ENCODE measurements at places on chromosomes 4 and X.

DNA sequence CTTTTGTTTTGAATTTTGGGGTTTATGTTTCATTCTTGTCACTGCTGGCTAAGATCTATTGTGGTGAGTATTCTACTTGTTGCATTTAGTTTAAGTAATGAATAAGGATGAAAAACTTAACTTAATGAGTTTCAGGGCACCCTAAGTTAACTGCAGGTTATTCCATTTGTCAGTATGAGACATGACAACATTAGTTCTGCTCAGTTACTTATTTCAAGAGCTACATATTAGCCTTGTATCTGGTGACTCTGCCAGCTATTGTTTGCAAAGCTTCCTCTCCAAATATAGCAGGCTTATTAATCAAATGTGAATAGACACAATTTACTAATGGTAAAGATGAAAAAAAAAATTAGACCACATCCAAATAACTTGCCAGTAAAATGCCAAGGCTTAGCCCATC, 567.1 kb downstream of the IL15 start:
- DNase-seq: no peak

GRCh38 chr4:24999392-25000089, 31.2 kb downstream of the LGI2 start:
- no peak for DNase-seq

DNA sequence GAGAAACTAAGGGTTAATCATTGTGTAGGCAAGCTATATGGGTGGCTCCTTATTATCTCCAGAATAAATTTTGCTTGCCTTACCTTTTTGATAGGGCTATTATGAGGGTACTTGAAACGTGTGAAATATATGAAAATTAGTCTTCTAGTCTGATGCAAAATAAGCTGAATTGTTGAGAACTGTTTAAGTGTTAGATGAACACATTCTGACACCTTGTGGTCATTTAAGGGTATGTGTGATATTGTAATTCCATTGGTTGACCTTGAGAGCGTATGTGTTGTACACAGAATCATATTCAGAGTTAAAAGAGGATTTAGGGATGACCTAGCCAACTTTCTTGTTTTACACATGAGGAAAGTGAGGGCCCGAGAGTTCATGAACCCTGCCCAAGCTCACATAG, 44.6 kb upstream of the LINC00632 start:
- DNase-seq: no peak

DNA sequence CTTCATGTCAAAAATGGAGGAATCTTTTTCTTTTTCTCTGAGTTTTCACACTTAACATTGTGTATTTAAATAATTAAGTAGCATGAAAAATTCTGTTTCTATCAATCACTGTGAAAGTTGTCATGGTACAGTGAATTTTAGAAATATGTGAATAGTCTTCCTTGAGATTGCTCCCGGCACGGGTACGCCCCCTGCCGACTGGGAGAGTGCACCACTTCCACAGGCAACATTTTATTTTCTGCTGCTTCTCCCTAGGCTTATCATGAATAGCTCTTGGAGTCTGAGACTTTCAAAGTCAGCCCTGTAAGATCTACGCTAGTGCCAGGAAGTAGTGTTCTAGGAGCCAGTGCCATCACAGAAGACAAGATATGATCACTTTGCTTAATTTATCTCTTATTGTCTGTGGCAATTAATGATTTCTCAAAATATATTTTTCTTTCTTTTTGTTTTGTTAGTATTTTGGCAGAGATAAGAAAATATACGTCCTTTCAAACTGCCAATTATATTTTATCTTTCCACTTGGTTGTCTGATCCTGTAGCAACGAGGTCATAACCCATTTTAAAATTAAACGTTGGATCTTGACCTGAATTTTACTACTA, 763.8 kb upstream of the AADAT start:
- peak; percentile 19 for DNase-seq

DNA sequence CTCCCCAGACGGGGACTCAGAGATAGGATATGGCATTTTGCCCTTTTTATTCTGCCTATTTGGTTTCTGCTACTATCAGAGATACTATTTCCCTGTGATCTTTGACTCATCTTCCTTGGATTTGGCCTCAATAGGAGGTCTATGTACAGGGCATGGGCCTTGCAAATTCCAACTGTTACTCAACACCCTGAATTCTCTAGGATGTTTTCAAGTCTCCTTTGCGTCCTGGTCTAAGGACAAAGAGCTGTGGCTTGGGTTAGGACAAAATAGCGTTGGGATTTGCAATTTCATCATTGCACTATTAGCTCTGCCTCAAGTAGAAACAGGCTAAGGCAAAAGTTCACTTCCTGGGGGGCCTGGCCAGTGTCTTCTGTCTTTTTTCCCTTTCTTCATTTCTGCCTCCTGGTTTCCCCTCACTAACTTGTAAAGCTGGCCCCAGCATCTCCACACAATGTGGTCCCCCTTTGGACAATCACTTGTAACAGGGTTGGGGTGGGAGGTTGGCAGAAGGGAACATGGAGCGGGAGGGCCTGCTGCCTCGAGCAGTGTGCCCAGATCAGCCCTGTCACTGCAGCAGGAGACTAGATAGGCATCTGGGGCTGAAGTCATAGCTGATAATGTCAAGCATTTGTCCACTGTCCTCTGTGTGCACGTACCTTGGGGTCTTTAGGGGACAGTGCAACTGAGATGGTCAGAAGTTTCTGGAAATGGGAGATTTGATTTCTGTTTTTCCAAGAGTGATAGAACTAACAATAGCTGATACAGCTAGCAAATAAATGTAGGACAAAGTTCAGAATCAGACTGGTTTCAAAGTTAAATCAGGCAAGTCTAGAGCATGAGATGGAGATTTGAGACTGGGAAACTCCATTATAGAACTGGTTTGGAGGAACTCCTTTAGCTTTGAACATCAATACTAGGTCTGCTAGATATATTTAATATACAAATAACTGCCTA, 25.8 kb upstream of the STBD1 start:
- no peak for DNase-seq

- DNase-seq: no peak
Observed at GRCh38 chr4:91592125-91592524, 711.6 kb upstream of the GRID2 start.

DNA sequence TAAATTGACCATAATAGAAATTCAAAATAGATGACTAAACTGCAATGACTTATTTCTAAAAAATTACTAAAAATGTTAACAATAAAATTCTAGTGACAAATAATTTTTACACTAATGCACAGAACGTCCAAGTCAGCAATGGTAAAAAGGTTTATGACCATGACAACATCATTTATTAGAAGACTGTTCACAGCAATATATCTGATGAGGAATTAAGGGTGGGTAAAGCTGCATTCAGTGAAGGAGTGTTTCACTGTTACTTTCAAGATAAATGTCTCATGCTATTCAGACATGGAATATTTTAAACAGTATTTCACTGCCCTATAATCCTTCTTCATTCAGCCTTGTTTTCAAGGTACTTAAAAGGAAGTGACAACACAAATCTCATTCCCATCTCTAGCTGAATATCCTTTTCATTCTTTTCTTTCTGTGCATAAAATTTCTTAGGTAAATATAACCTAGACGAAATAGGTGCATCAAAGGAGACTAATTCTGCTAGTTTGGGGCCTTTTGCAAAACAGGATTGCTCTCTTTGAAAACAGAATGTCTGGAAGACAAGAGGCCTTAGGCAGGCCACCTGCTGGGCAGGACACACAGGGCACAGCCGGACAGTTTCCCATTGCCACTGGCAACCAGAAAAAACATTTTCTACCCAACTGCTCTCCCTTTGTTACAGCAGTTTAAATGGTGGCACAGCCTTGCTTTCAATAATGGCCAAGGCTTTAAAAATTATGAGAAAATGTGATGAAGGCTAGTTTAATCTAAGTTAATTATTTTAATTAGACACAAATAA, 600.3 kb downstream of the SPRY1 start:
- DNase-seq: no peak

DNA sequence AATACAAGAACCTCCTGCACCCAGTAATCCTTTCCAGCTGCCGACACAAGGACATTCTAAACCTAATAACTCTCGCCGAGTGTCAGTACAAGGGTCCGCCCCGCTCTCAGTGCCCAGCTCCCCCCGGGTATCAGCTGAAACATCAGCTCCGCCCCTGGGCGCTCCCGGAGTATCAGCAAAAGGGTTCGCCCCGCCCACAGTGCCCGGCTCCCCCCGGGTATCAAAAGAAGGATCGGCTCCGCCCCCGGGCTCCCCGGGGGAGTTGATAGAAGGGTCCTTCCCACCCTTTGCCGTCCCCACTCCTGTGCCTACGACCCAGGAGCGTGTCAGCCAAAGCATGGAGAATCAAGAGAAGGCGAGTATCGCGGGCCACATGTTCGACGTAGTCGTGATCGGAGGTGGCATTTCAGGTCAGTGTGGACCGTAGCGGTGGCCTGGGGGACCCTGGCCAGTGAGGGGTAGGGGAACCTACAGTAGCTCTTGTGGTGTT, at the start of gene MAOA:
Gene MAOA (plus strand): TSS at position 295 of the 490 bp plus-strand sequence. CDS start 43 bp downstream, at position 338.
- DNase-seq: peak; percentile 30

- DNase-seq: no peak
Observed at GRCh38 chrX:109684136-109684535, 48.9 kb downstream of the ACSL4 start.

GRCh38 chr4:158006990-158007389, 165.8 kb downstream of the GASK1B start:
- no peak for DNase-seq

- DNase-seq: no peak
Observed at GRCh38 chr4:24527371-24527770, 57.0 kb downstream of the DHX15 start.

- no peak for DNase-seq
Observed at GRCh38 chr4:94798808-94799207, 41.1 kb downstream of the BMPR1B start.

DNA sequence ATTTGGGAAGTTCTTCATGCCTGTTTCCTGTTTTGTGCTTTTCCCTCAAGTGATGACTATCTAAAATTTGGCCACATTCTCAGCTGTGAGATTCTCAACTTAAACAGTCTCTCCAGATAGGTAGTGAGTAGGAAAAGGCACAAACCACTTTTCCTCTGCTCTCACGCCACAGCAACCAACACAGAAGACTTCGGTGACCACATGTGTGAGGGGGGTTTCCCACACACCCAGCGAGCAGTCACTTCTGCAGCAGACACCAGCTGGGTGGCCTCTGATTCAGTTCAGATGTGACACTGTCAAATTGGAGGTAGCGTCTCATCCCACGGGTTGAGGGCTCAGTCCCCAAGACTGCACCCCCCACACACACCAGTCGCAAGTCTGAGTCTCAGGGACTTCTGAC, 25.1 kb upstream of the CLDN34 start:
- peak; percentile 70 for DNase-seq
